ENCODE measurements at places on chromosomes 16 and 17.
A peak's percentile ranks its signal among the peaks of the same experiment; 100 is the strongest.

DNA sequence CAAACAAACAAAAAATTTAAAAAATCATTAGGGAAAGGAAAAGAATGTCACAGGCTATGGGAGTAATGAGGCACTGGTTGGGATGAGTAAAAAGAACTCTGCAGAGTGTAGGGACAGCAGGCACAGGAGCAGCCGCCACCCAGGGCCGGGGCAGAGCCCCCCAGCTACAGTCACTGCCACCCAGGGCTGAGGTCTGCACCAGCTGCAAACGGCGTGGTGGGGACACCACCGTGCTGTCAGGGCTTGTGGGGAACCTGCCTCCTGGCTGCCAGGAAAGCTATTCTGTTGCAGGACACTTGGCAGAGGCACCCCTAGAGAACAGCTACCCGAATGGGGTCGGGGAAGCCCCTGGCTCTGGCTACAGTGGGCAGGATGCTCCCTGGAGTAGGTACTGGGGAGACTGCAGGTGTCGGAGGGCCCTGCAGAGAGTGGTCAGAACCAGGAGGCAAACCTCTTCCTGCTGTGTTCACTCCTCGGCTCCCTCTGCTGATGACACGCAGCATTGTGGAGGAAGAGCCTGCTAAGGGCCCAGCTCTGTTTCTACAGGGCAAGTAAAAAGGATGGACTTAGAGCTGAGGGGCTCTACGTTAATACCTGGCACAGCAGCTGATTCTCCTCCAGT, 32.3 kb upstream of the CAPN15 start:
- DNase-seq = no peak

GRCh38 chr16:12753203-12754023, 50.3 kb downstream of the CPPED1 start:
- no peak for DNase-seq

- no peak for DNase-seq
Measured at GRCh38 chr17:55783684-55784245, 32.9 kb downstream of the PCTP start.

DNA sequence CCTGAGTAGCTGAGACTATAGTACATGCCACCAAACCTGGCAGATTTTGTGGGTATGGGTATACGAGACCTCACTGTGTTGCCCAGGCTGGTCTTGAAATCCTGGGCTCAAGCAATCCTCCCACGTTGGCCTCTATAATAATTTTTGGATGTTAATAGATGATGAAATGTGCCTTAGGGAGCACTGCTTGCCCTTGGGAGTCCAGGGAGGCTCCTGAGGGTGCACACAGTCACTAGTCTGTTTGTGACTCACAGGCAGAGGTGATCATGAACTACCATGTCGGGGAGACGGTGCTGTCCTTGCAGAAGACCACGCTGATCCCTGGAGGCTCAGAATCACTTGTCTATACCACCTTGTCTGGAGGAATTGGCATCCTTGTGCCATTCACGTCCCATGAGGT, 46.1 kb downstream of the SF3B3 start:
- no peak for DNase-seq

DNA sequence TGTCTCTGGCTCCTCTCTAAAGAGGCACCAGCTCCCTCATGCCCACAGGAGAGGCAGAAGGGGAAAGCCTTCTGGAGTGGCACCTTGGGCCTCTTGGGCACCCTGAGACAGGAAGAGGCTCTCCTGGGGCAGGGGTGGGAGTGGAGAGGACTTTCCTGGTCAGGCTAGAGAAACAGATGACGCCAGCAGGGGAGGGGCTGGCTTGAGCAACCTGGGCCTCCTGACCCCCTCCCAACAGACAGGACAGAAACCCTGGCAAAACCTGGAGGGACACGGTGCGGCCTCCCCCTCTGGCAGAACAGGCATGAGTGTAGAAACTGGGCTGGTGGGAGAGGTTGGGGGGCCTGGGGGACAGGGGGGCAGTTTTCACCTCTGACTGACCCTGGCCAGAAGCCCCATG, 6.1 kb downstream of the SMIM5 start:
- DNase-seq = no peak

GRCh38 chr16:54265575-54266107, 20.9 kb downstream of the IRX3 start:
- no peak for DNase-seq

- DNase-seq = no peak
Measured at GRCh38 chr17:1713878-1714426, 3.8 kb upstream of the TLCD2 start.

- no peak for DNase-seq
Measured at GRCh38 chr17:32783602-32784001, 93.3 kb downstream of the MYO1D start.

DNA sequence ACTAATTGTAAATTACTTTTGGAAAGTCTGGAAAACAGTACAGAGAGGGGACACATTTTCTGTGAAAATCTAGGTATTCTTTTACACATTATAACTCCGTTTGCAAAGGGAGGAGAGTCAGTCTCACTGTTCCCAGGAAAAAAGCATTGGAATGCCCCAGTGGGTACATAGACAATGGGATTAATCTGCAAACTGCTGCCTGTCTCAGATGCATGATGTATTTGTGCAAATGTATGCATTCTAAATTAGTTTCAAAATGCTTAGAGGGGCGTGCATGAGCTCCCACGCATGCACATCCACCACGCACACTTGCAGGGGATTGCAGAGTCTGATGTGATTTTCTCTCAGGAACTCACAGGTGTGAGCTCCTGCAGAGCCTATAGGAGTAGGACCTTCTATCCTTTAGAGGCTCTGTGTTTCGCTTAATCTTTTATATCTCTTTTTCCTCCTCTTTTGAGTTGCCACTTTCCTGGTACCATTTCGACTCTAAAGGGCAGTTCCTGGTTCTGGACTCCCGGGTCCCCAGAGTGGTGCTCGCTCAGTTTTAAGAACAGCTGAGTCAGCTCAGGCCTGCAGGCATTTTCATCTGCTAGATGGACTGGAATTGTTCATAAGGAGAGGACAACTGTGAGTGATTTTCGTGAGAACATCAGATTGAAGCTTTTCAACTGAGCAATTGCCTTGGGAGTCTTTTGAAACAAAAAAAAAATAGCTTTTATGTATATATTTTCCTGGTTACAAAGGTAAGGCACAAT, 1.1 kb downstream of the BCO1 start:
- no peak for DNase-seq

- DNase-seq = no peak
Measured at GRCh38 chr16:56373003-56373402, 52.3 kb downstream of the AMFR start.

GRCh38 chr17:74147056-74147835, 56.2 kb upstream of the RPL38 start:
- DNase-seq = no peak

- DNase-seq = no peak
Measured at GRCh38 chr16:72884037-72884436, 163.9 kb downstream of the ZFHX3 start.

DNA sequence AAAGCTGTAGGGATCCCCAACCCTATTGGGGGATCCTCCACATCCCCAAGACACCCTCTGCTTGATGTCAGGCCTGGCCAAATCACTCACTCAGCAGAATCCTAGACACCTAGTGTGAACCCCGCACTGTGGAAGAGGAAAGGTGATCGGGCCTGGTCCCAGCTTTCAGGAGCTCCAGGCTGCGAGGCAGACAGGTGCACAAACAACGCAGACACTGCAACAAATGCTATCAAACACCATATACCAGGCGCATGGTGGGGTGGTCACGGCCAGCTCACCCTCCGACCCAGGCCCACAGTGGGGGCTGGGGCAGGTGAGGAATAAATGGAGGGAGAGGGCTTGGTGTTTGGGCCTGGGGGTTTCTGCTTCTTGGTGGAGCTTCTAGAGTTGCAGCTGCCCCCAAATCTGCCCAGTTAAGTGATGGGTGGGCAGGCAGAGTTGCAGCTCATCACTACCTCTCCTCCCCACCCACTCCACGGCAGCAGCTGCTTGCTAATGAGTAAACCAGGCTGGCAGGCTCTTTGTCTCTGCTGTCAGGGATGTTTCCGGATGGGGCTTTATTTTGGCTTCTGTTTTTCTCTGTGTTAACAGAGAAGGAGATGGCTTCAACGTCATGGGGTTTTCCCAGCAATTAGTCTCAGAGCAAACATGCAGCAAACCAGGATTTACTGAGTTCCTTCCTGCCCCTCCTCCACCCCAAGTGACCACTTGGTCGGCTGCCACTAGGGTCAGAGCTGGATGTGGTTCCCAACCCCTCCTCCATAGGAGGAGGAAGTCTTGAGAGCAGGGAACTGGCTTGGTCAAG, 46.6 kb downstream of the PECAM1 start:
- no peak for DNase-seq

DNA sequence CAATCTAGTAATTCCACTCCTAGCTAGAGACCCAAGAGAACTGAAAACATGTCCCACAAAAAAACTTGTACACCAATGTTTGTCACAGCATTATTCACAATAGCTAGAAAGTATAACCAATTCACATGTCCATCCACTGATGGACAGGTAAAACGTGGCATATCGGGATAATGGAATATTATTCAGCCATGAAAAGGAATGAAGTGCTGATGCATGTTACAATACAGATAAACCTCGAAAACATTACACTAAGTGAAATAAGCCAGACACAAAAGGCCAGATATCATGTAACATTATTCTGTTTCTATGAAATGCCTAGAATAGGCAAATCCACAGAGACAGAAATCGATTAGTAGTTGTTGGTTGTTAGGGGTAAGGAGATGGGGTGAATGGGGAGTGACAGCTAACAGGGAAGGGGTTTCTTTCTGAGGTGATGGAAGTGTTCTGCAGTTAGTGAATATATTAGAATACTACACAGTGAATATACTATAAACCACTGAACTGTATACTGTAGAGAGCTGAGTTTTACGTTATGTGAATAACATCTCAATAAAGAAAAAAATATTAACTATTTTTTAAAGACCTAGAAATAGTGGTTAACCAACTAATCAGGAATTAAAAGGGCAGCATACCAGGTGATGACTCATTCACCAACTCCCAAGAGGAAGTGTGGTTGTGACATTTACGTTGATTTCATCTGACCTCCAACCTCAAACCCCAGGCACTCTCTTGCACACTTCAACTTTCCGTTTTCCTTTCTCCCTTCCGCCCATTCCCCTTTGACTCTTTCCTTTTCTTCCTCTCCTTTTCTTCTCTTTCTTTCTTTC, 48.6 kb downstream of the GAS7 start:
- DNase-seq = no peak

DNA sequence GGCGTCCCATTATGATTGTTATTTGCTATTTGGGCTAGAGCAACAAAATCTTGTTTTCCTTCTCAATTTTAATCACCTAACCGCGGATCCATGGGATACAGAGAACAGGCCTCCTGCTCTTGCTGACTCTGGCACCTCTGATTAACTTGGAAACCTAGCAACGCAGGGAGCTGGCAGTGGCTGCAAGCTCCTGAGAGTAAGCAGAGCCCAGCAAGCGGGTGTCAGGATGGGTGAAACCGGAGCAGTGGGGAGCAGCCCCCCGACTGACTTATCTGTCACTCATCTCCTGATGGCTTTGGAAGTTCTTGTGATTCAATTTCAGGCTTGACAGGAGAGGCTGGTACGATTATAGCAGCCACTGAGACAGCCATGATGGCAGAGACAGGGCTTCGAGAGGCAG, 45.5 kb upstream of the CDC42EP4 start:
- DNase-seq = no peak

DNA sequence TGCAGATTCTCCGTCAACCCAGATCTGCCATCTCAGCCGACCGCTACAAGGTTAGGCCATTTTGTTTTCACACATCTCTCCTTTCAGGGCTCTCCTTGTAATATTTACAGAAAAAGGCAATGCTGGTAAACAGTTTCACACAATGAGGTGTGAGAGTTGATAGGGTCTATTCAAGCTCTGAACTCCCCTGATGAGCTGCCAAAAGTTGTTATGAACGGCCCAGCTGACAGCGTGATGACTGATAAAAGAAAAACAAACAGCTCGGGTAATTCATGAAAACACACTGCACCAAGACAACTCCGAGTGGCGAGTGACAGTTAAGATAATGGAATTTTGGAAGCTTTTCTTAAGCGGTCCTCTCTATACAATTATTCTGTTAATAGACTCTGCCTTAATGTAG, 68.1 kb upstream of the IRX5 start:
- no peak for DNase-seq

DNA sequence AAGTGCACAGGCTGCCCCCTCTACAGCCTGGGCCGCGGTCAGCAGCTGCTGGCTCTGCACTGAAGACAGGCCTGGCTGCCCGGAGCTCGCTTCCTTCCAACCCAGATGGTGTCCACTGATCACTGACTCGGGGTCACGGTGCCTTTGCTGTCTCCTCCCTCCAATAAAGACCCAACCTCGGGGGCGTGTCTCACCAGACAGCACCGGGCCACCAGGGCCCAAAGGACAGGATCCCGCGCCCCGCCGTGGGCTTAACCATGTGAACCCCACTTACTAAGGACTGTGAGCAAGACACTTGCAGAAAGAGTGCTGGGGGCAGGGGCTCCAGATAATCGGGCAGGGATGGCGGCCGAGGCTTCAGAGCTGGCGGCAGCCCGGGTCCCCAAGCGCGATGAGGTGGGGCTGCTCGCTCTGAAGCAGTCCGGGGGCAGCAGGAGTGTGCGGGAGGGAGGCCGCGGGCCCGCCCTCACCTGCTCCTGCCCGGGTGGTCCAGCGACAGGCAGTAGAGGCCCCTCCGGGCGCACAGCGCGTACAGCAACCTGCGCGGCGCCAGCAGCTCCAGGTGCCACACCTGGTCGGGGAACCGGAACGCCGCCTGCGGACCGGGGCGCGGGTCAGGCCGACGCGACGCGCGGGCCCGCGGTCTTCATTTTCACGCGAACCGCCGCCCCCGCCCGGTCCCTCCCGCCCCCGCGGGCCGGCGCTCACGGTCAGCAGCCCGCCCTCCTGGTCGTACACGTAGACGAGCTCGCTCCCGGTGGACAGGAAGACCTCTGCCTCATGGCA, 502 bp downstream of the FAAP100 start:
- DNase-seq = no peak

GRCh38 chr17:50891577-50891989, 25.4 kb upstream of the TOB1 start:
- DNase-seq = no peak

- DNase-seq = peak; percentile 61
Measured at GRCh38 chr17:7437950-7438614, 1.2 kb upstream of the FGF11 start.

Data from stimulated activated CD4-positive, alpha-beta T cell treated with anti-CD3 and anti-CD28 coated beads, Interleukin-1b, Interleukin-23, amount 100 ng/mL, for 48 hours (primary cell).